Forelimb muscle (tissue), 1 donor: ENCODE measurements at places on chromosomes 16 and 17.
A peak's percentile ranks its signal among the peaks of the same experiment; 100 is the strongest.

- DNase-seq, result peak; percentile 6
Measured at GRCh38 chr16:47970291-47970931, 185.4 kb downstream of the ABCC12 start.

DNA sequence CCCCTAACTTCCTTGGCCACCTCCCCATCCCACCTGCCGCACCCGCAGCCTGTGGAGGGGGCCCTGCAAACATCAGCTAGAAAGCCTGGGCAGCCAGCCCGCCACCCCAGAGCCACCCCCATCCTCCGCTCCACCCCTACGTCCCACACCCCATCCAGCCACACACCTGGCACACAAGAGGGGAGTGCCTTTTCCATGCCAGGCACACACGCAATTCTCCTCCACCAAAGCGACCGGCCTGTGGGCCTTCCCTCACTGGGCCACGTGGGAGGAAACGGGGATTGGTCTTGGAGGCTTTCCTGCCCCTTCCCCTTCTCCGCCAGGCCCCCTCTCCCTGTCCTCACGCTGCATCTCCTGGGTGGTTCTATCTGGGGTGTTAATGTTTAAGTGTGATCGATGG lies 48.7 kb upstream of the TNRC6C start:
- DNase-seq, result no peak

DNA sequence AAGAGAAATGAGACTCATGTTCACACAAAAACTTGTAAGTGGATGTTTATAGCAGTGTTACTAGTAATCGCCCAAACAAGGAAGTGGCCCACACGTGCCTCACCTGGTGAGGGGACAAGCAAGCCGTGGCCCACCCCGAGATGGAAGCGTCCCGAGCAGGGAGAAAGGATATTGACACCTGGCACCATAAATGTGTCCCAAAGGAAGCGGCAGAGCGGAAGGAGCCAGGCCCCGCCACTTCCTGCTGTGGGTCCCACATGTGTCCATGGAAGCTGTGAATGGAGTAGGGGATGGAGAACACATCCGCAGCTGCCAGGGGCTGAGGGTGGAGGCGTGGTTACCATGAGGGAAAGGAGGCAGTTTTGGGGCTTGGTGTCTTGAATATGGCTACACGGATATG lies 18.9 kb downstream of the KCNJ18 start:
- no peak for DNase-seq

GRCh38 chr16:57788252-57788841 lies 13.9 kb downstream of the KIFC3 start:
- no peak for DNase-seq

DNA sequence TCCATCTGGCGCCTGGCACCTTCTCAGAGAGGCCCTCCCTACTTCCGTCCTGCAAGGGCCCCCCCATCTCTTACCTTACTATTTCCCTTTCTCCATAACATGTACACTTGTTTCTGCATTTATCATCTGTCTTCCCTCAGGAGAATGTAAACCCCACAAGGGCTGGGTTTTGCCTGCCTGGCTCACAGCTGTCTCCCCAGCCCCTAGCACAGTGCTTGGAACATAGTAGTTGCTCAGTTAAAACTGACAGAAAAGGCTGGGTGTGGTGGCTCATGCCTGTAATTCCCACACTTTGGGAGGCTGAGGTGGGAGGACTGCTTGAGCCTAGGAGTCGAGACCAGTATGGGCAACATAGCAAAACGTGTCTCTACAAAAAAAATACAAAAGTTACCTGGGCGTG lies 5.7 kb upstream of the SNN start:
- no peak for DNase-seq

- DNase-seq, result no peak
Measured at GRCh38 chr16:56610017-56610608, 1.7 kb downstream of the MT2A start.

- DNase-seq, result no peak
Measured at GRCh38 chr17:2393954-2394749, 6.7 kb downstream of the MNT start.

DNA sequence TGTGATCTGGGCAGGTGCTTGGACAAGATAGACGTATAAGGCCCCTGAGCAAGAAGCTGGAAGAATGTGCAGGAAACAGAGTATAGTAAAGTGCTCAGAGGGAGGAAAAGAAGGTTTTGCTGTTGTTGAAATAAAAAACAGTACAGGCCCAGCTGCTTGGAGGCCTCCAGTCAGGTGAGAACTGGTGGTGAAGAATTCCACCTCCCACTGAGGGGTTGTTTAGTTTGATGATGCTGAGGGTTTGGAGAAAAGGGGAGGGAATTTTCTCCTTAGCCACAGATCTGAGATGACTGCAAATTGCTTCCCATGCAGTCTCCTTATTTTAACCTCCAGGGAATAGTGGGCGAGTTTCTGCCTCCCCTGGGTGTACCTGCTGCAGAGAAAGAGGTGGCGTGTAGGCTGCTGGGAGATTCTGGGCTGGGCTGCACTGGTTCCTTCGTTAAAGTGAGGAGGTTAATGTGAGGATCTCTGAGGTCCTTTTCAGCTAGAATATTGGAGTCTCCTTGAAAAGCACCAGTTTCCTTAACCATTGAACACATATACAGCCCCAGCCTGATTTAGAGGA lies 25.8 kb downstream of the SMPD3 start:
- no peak for DNase-seq

DNA sequence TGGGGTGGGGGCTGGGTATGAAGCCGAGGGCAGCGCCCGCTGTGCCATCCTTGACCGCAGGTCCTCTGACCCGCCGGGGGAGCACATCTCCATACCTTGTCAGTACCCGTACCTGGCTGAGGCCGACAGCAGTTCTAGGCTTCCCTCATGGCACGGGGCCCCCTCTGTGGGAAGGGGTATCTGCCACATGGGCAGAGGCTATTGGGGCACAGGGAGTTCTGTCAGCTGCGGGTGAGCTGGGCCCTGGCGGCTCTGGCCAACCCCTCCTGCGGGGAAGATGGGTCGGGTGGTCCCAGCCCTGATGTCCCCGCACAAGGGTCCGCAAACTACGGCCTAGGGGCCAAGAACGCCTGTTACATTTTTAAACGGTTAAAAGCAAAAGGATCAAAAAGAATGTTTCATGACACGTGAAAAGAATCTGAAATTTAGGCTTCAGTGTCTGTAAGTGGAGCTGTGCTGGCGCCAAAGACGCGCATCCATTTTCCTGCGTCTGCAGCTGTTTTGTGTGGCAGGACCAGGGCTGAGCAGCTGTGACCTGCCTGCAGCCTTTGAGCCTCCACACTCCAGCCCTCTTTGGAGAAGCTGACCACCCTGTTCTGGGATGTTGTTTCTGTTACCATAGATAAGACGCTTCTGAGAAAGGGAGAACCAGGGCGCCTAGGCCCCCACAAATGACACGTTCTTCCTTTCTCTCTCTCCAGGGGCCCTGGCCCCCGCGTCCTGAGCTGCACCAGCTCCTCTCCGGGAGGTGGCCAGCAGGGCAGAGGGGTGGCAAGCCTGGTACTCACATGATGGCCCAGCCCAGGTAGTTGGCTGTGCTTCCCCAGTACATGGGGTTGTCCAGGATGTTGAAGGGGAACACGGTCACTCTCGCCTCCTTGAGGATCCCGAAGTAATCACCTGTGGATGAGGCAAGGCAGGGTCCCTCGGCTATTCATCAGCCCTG lies 12.7 kb upstream of the RASD1 start:
- DNase-seq, result no peak

DNA sequence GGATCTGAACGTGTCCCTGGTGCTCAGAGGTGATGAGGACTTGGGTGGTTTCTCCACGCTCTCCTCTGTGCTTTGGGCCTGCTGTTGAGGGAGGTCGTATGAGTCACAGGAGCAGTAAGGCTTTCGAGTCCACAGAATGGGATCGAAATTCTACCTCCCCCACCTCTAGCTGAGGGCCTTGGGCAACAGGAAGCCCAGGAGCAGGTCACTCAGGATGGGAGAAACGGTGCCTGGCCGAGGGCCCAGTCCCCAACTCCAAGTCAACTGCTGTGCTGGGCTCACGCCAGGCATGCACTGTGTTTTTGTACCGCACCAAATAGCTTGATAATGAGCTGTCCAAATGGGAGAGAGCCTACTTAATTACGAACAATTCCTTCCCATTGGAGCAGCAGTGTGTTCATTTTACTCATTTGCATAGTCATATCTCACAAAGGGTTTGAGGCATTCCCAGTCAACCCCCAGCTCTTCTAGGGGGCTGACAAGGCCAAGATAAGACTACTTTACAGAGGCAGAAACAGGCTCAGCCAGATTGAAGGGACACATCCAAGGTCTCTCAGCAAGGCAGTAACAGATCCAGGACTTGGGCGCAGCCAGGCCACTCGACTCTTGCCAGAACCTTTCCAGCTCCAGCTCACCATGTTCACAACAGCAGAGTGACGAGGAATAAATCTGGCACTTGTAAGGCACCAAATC lies 53.6 kb downstream of the WNT3 start:
- DNase-seq, result no peak

DNA sequence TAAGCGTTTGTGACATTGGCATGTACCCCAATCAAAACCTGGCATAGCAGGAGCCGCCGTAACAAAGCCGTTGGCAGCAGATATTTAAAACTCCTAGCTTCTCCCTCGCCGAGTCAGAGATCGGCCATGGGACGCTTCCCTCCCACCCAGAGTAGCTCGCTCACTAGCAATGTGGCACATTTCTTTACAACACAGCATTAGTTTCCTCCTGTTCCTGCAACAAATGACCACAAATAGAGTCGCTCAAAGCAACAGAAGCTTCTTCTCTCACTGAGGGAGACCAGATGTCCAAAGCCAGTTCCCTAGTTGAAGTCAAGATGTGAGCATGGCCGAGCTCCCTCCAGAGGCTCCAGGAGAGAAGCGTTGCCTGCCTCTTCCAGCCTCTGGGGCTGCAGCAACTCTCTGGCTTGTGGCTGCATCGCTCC lies 106.7 kb downstream of the RBFOX3 start:
- no peak for DNase-seq

DNA sequence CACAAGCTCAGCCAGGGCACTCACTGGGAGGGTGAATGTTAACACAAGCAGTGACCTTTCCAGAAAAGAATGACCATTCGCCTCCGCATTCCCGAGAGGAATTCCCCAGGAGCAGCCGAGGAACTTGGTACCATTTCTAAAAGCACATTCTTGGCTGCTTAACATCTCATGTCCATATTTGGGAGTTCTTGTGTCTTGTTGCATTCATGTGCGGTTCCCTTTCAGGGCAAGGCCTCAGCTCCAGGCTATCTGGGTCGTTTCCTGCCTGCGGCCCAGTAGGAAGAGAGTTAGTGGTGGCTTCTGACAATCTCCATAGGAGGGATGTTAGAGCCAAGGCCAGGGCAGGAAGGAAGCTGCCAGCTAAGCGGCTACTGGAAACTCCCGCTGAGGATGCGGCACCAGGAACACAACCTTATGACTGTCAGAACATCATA lies 27.8 kb upstream of the MEAK7 start:
- peak; percentile 65 for DNase-seq

DNA sequence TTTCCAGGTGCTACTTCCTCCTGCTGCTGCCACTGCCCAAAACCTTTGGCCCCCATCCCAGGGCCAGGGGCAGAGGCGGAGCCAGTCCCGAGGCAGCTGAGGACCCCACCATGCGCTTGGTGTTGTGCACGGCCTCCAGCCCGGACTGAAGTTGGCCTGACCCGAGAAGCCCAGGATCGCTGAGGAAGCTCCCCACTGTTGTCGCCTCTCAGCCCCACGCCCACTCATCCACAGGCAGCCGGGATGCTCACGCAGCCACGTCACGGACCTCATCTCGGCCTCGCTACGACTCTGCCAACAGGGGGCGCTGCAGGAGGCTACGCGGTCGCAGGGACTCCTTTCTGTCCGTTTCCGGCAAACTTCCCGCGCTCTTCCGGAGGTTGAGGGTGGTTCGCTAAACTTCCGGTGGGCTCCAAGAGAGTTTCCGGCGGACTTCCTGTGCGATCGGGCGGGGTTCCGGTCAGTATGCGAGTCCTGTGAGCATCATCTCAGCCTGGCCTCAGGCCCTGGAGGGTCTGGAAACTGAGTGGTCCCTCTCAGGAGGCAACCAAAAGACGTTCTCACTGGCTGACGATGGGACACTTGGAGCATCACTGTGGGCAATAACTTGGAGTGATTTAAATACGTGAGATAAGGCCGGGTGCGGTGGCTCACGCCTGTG lies 12.4 kb downstream of the ZG16B start:
- no peak for DNase-seq

DNA sequence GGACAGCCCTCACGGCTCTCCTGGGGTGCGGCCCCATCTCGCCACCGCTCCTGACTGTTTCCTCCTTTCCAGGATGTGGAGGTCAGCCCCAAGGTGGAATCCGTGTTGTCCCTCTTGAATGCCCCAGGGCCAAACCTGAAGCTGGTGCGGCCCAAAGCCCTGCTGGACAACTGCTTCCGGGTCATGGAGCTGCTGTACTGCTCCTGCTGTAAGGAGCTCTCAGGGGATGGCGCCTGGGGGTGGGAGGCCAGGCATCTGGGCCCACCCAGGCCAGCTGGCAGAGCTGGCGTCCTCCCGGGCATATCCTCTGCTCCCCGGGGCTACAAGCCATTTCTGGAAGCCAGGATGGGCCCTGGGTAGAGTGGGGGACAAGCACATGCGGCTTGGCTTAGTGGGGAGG lies 13.2 kb downstream of the IL34 start:
- DNase-seq, result no peak

DNA sequence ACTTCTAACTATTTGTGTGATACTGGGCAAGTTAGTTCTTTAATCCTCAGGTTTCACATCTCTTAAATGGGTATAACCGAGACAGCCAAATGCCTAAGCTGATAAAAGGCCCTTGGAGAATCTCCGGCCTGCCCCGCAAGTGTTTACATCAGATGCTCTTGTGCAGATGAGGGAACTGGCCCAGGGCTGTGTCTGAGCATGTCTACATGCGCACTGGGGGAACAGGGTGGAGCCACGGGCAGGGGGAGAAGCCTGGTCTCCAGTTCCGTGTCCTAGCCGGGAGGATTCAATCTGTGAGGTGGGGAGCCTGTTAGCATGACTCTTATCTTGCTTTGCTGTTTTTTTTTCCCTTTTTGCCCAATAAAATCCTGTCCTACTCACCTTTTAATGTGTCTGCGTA lies 222.9 kb downstream of the CDH8 start:
- no peak for DNase-seq

GRCh38 chr17:20071824-20072691 lies 62.9 kb downstream of the SPECC1 start:
- no peak for DNase-seq

GRCh38 chr16:66521951-66522771 lies 27.8 kb downstream of the TK2 start:
- DNase-seq, result no peak

GRCh38 chr16:3095869-3096268 lies 3.2 kb downstream of the ZSCAN10 start:
- no peak for DNase-seq

DNA sequence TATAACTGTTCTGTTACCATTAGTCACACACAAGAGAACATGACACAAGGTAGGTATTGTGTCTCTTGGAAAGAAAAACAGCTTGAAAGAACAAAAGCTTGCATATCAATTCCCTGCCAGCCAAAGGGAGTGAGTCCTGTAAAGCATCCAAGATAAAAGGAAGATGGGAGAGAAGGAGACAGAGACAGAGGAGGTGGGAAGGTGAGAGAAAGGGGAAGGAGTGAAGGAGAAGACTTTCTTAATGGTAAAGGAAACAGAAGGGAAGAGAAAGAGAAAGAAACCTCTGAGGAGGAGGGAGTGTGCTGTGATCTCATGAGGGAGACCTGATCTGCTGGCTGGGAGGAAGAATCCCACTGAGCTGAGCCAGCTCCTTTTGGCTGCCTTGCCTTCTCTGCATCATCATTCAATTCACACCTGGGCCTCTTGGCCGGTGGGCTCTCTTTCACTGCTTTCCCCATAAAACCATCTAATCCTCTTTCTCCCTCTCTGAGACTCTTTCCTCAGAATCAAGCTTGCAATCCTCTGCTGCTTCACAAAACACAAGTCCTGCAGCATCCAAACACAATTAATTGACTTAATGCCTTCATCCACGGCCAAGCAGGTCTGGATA lies 271.6 kb downstream of the ABCC12 start:
- no peak for DNase-seq

GRCh38 chr16:590188-590814 lies 435 bp downstream of the RAB40C start:
- DNase-seq, result no peak
